ENCODE measurements at places on chromosomes 4 and X.

- no peak for DNase-seq
These were observed 85.2 kb upstream of the GPR34 start for GRCh38 chrX:41603596-41603995.

GRCh38 chr4:110085131-110085530 is 113.3 kb downstream of the ELOVL6 start:
- DNase-seq = no peak

- DNase-seq = no peak
These were observed 55.9 kb downstream of the MID1 start for GRCh38 chrX:10564484-10564883.

GRCh38 chr4:153522802-153523094 is 56.6 kb downstream of the TMEM131L start:
- DNase-seq = no peak

- DNase-seq = no peak
These were observed 7.6 kb upstream of the CXCL5 start for GRCh38 chr4:74006009-74006476.

GRCh38 chr4:168839758-168840391 is 170.2 kb downstream of the CBR4 start:
- DNase-seq = no peak

GRCh38 chr4:72567821-72568675 is 973 bp downstream of the ADAMTS3 start:
- peak; percentile 97 for DNase-seq

DNA sequence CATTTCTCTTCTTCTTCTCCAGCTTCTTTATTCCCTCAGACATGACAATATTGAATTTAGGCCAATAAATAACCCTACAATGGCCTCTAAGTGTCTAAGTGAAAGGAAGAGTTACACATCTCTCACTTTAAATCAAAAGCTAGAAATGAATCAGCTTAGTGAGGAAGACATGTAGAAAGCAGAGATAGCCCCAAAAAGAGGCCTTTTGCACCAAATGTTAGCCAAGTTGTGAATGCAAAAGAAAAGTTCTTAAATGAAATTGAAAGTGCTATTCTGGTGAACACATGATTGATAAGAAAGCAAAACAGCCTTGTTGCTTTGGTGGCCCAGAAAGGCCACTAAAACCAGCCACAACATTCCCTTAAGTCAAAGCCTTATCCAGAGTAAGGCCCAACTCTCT is 146.2 kb upstream of the HHIP start:
- DNase-seq = no peak

DNA sequence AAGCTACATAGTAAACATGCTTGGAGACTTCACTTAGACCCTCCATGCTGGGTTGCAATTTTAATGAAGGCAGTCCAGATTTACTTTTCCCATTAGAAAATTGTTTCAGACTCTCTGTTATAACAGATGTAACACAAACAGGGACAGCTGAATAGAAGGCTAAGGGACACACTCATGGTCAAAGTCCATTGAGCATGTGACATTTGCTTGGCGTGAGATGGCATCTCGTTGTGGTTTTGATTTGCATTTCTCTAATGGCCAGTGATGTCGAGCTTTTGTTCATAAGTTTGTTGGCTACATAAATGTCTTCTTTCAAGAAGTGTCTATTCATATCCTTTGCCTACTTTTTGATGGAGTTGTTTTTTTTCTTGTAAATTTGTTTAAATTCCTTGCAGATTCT is 358.2 kb upstream of the CLNK start:
- no peak for DNase-seq

DNA sequence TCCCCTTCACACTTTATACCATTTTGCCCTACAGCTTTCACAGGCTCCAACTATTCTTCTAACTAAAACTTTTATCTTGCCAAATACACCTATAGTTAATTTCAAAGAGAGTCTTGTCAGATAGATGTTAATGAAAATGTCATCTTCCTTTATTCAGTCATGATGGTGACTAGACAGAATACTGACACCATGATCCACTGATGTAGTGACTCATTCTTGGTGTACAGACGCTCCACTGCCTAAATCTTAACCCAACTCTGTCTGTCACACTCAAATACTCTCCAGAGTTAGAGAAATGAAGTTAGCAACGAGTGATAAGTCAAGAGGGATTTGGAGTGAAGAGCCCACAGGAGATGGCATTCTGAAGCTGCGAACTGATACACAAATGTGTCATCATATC is 32.1 kb upstream of the HDAC8 start:
- DNase-seq = no peak

DNA sequence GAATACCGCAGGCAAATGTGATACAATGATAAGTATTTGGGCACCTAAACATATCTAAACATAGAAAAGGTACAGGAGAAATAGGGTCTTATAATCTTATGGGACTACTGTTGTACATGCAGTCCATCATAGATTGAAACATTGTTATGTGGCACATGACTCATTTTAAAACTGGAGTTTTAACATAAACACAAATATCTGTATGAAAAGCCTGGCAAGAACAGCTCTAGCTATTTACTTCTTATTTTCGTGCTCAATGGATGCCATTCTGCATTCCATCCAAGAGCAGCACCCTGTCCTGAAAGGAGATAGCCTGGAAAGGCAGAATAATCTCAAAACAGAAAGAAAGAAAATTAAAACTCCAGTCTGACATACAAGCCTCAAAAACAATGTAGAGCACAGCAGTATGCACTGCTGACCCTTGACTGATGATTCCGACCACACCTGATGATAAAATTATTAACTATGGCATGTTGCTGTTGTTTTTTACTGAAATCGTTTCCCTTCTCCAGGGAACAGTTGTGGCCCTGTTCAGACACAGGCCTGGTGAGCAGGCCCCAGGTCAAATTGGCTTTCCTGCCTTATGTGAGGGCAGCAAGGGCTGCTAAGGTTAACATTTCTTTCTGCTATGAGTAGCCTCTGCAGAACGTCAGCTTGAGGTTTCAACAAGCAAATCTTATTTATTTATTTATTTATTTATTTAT is 152.7 kb downstream of the APBB2 start:
- no peak for DNase-seq

DNA sequence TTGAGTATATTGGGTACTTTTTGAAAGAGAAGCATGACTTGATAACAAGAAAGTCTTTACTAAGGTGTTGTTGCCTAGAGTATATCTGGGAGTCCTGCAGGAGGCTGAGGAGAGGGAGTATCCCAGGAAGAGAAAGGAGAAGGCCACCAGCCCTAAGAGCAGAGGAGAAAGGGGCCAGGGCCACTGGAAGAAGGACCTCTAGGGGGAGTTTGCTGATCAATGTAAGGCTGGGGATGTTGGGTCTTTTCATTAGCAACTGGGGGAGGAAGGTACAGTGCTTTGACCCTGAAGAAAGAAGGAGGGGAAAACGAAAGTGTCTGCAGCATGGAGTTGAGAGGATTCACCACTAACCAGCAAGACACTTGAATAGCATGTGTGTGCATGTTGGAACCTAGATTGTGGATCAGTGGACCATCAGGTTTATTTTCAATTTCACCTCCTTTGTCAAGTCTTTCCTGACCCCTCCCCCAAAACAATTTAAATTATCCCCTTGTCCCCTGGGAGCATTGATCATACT is 4.5 kb downstream of the SMIM9 start:
- no peak for DNase-seq

Measured in ELF-1 (cell line).